ENCODE measurements at places on chromosomes 1 and 21. TPM values are rescaled to one million over a fixed set of nuclear protein-coding genes. Genes with fewer than 3 reads are reported as not detected.

- no peak for DNase-seq
These were observed 37.7 kb downstream of the LHX8 start for GRCh38 chr1:75171876-75172275.

DNA sequence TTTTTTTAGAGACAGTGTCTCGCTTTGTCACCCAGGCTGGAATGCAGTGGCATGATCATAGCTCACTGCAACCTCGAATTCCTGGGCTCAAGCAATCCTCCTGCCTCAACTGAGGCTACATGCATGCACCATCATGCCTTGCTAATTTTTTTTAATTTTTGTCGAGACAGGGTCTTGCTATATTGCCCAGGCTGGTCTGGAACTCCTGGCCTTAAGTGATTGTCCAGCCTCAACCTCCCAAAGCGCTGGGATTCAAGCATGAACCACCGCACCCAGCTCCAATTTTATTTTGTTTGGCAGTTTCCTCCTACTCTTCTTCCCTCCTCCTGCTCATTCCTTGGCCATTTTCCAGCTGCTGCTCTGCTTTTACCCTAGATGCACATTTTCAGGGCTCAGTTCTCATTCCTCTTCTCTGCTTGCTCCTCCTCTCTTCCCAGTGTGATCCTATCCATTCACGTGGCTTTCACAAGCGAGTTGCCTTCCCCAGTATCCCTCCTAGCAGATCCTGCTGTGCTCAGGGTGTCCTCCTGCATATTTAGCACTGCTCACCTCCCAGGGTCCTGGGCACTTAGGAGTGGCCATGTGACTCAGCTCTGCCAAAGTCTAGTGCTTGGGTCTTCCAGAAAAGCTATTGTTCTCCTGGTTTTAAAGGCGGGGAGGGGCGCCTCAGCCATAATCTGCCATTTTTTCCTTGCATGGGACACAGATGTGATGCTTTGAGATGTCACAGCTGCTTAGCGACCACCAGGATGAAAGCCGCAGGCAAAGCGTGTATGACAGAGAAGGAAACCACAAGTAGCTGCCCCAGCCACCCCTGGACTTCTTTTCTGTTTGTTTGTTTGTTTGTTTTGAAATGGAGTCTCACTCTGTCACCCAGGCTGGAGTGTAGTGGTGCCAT, 33.7 kb downstream of the PSEN2 start:
- peak; percentile 90 for DNase-seq

- DNase-seq: no peak
These were observed 44.6 kb downstream of the SUSD4 start for GRCh38 chr1:223319398-223319797.

The CFAP74 gene
- total RNA-seq: not detected
